Thoracic aorta (tissue), 2 donors: ENCODE measurements at places on chromosomes 7 and 10.

GRCh38 chr10:18582803-18583202 is 68.6 kb downstream of the NSUN6 start:
- DNase-seq: no peak

- no peak for DNase-seq
These were observed 64.7 kb downstream of the TCERG1L start for GRCh38 chr10:131246775-131247174.

DNA sequence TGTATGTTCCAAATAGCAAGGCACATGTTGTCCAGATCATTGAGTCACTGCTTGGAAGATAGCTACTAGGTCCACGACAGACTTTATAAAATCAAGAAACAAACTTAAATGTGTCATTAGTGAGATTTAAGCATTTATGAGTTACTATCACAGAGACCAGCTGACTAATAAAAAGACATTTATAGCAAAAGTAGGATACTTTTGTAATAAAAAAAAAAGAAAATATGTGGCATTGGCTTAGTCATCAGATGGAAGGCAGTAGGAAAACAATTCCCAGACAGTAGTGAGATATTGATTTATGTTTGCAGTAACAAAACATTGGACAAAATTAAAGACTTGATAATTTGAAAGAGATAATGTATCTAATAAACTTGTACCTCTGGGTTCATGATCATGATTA is 881.0 kb upstream of the LRRN3 start:
- DNase-seq: no peak

GRCh38 chr7:72025381-72025960 is 386.7 kb downstream of the CALN1 start:
- no peak for DNase-seq

GRCh38 chr7:152501506-152501905 is 65.7 kb upstream of the KMT2C start:
- DNase-seq: no peak

GRCh38 chr10:81873231-81873931 is 1.6 kb upstream of the NRG3 start:
- DNase-seq: no peak

DNA sequence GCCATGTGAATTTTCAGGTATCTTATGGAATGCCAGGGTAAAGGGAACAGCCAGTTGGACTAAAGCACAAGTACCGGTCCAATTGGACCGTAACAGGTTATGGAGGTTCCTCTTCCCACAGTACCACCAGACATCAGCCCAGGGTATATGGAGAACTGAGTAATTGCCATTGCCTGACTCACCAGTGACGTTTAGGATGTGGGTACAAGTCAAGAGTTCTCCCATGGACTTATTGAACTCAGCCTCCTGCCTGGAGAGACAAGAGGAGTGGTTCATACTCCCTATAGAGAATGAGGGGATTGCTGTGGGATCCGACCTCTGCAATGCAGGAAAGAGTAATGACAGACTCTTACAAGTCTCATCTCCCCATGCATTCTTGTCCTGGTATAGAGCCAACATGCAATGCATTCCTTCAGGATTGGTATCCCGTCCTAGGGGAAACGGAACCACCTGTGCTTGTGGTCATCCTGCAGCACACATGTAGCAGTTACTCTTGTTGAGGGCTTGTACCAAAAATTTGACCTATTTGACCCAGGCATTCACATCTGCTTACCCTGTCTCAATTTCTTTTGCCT is 30.7 kb upstream of the ELOVL3 start:
- DNase-seq: no peak

GRCh38 chr7:39952803-39953202 is 2.7 kb downstream of the CDK13 start:
- no peak for DNase-seq

DNA sequence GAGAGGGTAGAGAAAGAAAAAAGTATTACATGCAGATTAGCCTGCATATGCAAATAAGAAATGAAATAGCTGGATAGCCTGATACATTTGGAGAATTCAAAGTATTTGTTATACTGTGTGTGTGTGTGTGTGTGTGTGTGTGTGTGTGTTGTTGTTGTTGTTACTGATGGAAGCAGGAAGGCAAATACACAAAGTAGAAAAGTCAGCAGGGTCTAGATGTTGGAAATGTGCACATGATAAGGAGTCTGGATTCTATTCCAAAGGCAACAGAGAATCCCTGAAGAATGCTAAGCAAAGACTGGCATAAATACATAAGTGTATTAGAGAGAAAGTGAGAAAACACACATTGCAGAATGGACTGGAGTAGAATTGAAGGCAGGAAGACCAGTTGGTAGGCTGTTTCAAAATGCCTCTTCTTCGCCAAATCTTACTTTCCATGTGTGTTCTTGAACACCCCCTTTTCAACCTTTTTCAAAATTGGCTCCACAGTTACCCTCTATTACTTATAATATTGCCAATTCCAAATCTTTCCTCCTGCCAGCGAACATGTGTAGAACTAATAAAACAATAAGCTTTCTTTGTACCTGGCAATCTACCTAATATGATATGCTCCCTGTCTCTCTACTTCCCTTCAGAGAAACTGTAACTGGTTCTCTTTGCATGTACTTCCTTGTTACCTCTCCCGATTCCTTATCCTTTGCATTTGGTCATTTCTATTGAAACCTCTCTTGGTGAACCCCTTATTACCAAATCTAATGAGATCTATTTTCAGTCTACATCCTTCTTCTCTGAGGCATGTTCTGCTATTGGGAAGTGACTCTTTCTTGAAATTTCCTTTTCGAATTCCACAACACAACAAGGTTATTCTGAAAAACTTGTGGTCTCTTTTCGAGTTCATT is 6.2 kb downstream of the CPED1 start:
- DNase-seq: no peak
